Uterus (tissue), 4 donors: ENCODE measurements at places on chromosomes 7 and 10.
A peak's percentile ranks its signal among the peaks of the same experiment; 100 is the strongest.

DNA sequence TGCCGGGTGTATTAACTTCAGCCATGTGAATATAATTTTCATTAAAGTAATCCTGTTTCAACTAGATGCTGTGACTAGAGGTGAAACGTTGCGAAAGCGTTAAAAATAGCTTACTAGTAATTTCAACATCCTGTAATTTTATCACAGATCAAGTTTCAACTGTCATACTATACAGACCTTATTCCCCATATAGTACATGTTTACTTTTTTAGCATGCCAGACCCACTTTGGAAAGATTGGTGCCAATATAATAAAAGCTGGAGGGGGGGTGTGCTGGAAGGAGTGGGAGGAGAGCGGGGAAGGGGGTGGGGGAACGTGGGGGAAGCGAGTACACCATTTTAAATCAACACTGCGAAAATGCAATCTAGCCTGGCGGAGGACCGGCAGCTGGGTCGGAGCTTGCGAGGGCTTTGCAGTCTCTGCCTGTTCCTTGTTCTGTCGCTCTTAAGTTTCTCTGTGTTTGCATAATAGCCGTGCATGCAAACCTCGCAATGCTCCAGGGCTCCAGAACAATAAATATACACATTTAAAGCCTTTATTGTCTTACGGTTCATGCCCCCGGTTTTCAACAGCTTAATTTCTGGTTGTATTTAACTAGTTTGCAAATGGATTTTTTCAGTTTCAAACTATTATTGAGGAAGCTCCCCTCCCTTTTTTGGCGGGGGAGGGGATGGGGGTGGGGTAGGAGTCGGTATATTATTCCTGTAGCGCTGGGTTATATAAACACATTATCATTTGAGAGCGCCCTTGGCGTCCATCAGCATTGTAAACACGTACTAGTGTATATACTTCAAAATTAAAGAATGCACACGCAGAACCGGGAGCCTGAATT lies 1.3 kb upstream of the ARID5B start:
- DNase-seq = peak; percentile 65

DNA sequence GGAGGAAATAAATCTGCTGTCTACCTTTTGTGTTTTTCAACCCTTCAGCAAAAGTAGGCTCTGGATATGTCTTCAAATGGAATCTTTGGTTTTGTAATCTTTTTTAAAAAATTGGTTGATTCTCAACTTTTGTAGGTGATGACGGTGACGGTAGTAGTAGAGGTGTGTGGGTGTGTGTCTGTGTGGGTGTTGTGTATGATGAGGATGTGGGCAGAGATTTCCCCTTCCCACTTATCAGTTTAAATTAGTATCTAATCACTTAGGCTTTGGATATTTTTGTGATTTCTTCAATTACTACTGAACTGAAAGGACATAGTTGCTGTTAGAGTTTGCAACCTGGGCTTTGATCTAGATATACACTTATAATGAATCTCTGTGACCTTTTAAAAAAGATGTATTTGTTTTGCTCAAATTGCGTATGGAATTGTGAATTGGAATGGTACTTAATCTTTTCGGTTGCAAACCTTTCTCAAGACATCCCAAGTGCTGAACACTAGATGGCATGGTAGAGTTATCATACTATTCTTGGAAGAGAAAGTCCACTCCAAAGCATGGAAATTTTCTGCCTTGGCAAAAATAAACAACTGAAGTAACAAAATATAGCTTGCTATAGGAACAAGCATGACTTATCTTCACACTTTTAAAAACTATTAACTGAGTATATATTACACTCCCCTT lies 51.9 kb upstream of the A1CF start:
- no peak for DNase-seq

DNA sequence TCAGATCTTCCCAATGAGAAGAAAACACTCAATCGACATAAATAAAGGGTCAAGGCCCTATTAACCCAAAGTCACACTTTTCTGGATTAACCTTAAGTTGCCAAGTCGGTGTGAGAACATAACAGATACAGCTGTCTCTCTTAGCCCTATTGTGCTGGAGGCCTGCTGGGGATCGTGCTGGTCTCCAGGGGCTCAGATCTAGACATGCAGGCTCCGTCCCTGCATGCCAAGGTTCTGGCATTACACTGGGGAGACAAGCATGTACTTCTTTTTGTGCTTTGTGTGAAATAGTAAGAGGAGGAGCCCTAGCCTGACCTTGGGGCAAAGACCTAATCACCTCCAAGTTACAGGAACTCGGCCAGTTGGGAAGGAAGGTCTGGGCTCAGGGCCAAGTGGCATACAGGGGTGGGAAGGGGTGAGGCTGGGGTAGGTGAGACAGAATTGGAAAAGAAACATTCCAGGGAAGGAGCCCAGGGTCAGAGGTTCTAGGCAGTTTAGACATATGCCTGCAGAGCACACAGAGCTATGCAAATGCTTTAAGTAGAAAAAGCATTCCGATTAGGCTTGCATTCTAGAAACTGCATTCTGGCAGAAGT lies 216.4 kb downstream of the HECW1 start:
- DNase-seq = no peak

DNA sequence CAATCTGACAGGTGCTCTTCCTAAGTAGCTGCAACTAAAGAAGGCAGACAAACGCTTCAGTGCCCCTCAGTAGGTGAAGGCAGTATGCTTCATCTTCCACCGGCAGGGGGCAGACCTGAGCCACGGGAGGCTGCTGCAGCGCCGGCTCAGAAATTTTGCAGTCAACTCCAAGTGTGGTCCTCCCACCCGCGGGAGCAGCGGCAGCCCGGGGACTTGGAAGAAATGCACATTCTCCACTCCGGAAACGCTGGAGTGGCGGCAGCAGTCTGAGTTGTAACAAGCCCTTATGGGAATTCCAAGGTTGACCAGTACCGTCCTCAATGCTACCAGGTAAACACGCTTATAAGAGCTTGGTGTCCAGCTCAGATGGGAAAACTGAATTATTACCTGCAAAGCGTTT lies 3.4 kb downstream of the IGFBP3 start:
- peak; percentile 88 for DNase-seq

- peak; percentile 45 for DNase-seq
These were observed at the start of gene AFAP1L2 for GRCh38 chr10:114404171-114405010. TSS of gene AFAP1L2 (minus strand) at chr10:114404502. CDS start at chr10:114404455, 47 bp downstream.

- DNase-seq = no peak
These were observed 57.1 kb downstream of the FIGNL1 start for GRCh38 chr7:50393076-50393475.

DNA sequence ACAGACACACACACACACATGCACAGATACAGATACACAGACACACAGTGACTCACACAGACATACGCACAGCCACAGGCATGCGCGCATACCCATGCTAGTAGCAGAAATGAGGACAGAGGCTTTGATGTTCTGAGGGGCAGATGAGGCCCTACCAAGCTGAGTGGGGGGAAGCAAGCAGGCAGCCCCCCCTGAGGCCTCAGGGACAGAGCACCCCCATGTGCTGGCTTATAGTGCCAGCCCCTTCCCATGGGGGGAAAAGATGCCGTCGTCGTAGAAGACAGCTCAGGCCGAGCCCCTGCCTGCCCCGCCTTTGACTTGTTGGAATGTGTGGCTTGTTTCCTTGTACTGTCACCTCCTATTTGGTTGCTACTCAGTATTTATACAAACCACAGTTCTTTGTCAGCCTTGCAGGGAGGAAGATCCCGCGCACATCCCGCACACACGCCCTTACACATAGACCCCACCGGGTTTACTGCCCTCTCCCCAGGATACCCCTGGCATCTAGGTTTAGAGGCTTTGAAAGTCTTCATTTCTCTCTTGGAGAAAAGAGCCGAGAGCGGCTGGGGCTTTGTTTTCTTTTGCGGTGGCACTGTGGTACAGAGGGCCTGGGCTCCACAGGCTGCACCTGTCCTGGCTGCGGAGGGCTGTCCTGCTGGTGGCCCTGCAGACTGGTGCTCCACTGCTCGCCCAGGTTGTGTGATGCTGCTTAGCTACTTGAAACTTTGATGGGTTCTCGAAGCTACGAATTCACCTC lies 112.5 kb downstream of the DOCK1 start:
- no peak for DNase-seq

DNA sequence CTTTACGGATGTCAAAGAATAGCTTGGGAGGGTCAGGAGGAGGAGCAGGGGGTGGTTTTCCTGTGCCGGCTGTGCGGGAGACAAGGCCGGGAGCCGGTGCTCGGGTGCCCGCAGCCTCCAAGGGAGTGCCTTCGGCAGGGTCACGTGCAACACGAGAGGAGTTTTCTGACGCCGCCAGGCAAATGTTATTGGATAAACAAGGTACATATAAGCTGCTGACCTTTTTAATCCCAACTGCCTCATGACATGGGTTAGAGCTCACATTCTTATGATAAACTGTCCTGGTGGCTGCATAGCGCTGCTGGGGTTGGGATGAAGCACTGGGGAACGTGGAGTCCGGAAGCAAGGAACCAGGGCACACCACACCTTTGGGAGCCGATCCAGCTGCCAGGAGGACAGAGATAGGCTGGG lies 124.8 kb upstream of the PDLIM1 start:
- no peak for DNase-seq
